ENCODE measurements at places on chromosomes 7 and 10.

DNA sequence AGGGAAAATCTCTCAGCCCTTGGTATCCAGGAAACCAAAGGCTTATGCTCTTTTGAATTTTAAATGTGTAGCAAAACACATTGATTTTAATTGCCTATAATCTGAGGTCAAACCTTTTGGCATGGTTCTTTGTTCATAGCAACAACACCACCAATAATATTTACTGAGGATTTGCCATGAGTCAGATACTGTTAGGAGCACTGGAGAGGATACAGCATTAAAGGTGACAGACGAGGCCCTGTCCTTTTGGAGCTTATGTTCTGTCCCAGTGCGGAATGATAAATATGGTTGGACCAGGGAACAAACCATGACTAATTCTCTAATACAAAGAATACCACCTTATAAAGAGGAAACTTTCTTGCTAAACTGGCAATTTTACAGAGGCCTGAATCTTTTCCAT is 176.6 kb downstream of the CTNNA3 start:
- no peak for DNase-seq

GRCh38 chr10:1372212-1372611 is 316.0 kb downstream of the WDR37 start:
- no peak for DNase-seq

DNA sequence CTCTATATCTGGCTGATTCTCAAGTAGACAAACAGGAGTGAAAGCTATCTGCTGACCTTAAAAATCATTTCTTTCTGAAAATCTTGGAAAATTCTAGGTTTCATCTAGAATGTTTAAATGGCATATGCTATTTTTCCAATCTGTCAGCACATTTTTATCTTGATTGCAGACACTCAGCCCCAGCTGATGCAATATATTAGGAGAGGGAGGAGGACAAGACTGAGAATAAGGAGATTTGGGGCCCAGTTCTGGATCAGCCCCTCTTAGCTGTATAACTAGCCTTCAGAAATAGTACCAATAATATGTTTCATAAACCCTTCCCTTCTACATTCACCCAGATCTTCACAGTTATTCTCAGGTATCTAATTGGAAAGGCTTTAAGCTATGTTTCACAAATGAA is 131.2 kb downstream of the HDAC9 start:
- DNase-seq, result no peak

DNA sequence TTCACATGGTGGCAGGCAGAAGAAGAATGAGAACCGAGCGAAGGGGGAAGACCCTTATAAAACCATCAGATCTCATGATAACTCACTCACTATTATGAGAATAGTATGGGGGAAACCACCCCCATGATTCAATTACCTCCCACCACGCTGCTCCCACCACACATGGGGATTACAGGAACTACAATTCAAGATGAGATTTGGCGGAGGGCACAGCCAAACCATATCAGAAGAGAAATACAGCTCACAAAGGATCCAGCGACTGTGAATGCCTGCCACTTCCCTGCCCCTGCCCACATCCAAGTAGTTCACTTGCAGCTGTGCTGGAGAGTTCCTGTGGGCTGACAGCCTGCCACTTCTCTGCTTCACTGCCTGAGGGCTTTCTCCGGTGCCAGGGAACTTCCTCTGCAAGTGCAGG is 148.7 kb downstream of the C7orf25 start:
- no peak for DNase-seq

GRCh38 chr10:103715430-103715829 is 139.9 kb downstream of the SH3PXD2A start:
- no peak for DNase-seq

DNA sequence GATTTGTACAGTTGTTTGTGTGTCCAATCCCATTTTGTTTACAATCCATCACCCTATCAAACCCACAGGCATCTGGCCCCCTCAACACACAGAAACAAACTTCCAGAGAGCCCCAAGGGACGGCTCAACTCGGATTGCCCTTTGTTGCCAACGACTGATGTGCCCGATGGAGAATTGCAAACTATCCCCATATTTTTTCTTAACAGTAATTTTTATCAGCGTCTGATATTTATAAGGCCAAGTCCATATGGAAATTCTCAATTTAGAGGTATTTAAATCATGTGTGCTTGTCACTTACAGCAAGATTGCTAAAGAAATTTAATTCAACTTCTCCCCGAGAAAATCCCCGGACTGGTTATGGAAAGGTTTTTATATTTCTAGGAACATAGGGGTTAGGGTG is 113.9 kb upstream of the NPS start:
- no peak for DNase-seq

- DNase-seq, result no peak
Observed at GRCh38 chr10:45179691-45180090, 135.7 kb downstream of the OR13A1 start.

DNA sequence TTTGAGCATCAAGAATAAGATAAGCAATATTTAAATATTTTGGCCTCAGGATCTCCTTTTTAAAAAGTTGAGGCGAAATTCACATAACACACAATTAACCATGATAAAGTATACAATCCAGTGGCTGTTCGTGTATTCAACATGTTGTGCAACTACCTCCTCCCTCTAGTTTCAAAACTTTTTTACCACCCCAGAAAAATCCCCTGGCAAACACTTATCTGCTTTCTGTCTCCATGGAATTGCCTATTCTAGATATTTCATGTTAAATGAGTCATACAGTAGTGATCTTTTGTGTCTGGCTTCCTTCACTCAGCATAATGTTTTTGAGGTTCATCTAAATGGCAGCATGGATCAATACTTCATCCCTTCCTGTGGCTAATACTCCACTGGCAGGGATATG is 31.8 kb upstream of the IL15RA start:
- no peak for DNase-seq

GRCh38 chr10:87862679-87863052 is 667 bp downstream of the KLLN start:
- no peak for DNase-seq

DNA sequence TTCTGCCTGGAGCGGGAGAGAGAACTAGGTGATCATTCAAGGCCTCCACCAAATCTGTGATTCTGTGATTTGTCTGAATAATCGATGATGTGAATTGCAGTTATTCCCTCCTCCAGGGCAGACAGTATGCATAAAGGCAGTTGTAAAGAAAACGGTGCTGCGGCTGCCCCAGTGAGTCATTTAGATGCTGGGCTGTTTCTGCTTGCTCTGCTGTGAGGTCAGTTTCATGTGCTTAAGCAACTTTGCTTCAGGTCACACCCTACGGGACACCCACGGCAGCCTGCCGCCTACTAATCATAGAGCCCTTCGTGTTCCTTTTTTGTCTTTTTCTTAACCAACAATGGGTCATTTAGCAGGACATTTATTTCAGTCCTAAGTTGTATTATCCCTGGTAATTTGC is 158.1 kb upstream of the PITRM1 start:
- no peak for DNase-seq

GRCh38 chr10:129335396-129335795 is 131.6 kb upstream of the MGMT start:
- no peak for DNase-seq

DNA sequence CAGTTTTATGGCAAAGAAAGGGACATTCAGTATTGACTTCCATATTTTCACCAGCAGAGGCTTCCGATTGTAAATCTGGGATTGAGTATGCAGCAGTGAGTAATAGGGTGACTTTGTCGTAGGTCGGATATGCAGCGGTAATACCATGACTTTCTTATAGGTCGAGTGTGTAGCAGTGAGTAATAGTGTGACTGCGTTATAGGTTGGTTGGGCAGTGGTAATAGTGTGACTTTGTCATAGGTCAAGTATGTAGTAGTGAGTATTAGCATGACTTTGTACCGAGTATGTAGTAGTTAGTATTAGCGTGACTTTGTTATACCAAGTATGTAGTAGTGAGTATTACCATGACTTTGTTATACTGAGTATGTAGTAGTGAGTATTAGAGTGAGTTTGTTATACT is 268.2 kb upstream of the ADARB2 start:
- no peak for DNase-seq

DNA sequence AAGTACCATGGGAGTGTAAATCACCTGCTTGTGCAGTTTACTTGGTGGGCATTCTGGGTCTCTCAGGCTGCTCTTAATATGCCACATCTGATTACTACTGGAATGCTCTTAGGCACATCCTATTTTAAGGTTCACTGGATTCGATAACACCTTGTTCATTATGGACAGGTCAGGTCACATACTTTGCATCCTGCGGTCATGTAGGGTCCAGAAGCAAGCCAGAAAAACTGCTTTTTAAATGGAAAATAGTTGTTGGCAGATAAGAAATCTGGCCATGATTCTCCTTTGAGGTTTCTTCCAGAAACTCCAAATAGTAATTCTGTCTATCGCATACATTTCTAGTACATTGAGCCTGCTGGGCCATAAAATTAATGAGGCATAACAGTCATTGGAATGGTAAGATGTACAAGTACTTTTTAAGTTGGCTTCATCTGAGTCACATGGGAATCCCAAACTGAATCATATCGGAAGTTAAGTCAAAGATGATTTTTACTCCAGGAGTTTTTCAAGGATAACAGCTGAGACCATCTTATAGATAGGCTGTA is 371.9 kb downstream of the LRRTM3 start:
- no peak for DNase-seq

GRCh38 chr7:69683002-69683401 is 84.7 kb downstream of the AUTS2 start:
- DNase-seq, result no peak

- no peak for DNase-seq
Observed at GRCh38 chr7:120059641-120060040, 213.3 kb upstream of the KCND2 start.

DNA sequence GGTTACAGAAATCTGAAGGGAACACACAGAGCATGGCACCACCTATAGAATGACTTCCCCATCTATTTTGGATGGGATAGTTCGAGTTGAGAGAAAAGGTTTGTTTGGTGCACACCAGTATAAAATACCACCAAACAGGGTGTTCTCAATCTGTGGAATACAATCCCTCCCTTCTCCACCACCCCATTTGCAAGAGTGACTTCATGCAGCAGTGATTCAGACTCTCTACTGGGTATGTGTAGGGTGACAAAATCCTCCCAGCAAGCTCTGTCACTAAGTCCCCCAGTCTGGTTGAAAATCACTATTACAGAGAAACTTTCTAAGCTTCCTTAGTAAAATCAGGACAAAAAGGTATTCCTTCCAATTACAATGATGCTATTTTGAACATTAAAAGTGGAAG is 69.0 kb downstream of the ANK3 start:
- no peak for DNase-seq

- DNase-seq, result no peak
Observed at GRCh38 chr7:93756890-93757289, 133.7 kb downstream of the TFPI2 start.

DNA sequence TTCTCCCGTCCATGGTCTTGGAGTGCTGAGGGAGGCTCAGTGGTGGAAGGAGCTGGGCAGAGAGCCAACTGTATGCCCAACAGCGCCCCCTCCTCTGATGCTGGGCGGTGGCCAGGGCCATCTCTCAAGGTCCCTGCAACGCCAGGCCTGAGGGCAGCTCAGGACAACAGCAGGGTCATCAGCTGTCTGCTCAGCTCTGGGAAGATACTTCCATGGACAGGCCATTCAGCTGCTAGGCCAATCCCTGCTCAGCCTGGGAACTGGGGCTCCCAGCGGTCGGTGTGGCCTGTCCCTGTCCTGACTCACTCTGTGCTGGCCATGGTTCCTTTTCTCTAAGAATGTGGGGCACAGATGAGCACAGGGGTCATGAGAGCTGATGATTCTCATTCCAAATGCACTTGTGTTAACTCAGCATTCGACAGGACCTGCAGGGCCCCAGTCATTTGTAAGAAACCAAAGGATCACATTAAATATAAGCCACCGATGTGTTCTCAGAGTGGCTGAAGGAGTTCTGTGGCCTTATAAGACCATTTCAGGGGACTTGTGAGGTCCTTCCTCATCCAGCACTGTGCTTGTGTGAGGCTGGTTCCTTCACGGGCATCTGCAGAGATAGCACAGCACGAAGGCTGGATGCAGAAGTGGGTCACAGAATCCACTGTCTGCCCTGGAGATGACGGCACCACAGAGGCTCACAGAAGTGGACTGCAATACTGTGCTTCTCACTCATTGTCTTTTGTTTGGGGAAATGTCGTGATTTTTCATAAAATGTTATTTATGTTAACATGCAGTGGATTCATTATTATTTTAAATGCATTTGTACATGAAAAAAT is 73.0 kb downstream of the ADCY1 start:
- no peak for DNase-seq

DNA sequence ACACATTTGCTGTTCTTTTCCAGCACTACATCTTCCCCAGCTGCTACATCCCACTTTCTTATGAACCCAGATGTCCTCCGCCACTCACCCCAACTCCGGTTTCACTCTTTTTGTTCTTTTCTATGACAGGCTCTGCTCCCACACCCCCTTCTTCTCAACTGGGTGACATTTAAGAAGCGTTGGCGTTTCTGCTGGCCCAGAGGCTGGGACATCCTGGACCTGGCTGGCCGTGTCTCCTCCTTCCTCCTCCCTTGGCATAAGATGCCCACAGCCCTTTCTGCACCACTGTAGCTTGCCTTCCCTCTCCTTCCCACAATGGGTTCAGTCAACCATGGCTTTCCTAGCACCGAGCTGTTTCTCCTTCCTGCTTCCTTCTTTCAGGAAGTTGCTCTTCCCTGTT is 9.4 kb upstream of the CALML5 start:
- no peak for DNase-seq

GRCh38 chr7:36217961-36218284 is 64.9 kb downstream of the EEPD1 start:
- DNase-seq, result no peak

DNA sequence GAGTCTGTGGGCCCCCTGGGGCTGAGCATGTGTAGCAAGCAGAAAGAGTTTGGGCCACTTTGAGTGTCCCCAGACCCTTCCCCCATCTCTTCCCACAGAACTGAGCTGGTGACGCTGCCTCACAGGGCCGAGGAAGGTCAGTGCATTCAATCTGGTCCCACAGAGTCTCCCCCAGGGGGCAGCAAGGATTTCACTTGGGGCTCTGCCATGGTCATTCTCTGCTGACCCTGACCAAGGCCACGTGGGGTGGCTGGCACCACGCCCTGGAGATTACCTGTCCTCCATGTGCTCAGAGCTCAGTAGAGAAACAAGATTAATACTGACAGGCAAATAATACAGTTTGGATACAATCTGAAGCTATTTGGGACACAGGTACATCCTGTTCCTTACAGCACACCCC is 30.2 kb downstream of the ADRA2A start:
- DNase-seq, result no peak

DNA sequence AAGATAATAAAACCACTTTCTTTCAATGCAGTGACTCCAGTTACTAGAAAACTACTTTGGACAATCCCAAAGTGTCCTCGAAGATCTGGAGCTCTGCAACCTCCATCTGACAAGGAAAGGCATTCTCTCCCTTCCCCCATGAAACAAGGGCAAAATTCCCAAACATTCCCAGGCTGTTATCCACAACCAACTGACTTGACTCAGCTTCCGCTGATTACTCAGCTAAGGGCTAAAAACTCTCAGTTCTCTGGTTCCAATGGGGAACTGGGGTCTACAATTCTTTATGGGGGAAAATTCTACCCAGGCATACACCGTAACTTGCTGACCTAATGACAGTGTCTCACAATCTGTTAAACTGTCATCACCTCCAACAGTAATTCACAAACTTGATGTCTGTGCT is 48.4 kb downstream of the SFMBT2 start:
- DNase-seq, result no peak

Measured in midbrain (tissue), 1 donor.